Head of caudate nucleus (tissue), 42 donors: ENCODE measurements at places on chromosomes 1 and 21.

DNA sequence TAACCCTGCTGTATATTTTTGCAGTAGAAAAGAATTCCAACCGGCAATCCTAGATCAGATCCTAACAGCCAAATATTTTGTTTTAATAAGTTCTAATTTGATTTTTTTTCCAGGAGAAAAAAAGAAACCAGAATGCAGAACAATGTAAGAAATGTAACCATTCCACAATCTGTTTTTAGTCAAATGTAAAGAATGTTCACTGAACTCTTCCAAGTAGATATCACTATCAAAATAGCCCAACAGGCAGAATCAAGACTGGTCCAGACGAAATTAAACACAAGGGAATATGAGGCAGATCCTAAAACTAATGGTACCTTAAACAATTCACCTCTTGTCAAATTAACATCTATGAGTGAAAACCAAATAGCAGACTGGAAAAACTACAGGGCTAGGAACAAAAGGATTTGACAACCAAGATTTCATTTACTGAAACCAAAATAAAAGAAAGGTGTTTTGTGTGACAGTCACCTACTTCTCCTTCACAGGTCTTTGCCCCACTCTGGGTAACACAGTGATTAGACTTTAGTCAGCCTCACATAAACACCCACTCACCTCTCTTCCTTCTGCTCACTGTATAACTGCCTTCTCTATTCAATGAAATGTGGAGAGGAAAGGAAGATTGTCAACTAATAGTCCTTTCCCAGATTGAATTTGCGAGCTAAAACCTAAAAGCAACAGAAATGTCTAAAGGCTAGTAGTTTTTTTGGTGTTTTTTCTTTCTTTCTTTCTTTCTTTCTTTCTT is 137.9 kb downstream of the FAF1 start:
- DNase-seq: no peak

DNA sequence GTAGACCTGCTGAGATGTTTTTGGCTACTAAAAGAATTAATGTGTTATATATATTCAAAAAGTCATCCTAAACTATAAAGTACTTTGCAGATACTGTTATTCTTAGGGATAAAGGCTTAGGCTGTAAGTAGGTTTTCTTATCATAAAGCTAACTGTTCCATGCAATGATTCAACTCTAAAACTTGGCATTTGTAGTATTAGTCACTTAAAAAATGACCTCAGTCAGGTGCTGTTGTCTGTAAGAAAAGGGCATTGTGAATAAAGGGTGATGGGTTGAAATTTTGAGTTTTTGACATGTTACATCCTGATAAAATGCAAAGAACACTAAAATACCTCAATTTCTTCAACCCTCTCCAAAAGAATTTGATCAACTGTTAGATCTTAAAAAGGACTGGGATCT is 32.9 kb downstream of the ADCY10 start:
- DNase-seq: no peak

GRCh38 chr1:229941160-229941559 is 125.9 kb upstream of the GALNT2 start:
- no peak for DNase-seq

DNA sequence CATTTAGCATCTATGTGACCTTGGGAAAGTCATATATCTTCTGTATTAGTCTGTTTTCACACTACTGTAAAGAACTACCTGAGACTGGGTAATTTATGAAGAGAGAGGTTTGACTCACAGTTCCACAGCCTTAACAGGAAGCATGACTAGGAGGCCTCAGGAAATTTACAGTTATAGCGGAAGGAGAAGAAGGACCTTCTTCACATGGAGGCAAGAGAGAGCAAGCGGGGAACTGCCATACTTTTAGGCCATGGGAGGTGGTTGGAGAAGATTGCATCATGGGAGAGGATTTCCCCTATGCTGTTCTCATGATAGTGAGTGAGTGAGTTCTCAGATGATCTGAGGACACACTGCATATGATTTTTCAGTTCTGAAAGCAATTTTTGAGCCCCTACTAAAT is 87.9 kb downstream of the CLEC20A start:
- no peak for DNase-seq
